ENCODE measurements at places on chromosomes 2 and 18. TPM values are rescaled to one million over a fixed set of nuclear protein-coding genes. Genes with fewer than 3 reads are reported as not detected.

The ST8SIA3 gene
- not detected for polyA plus RNA-seq

The SPOPL gene
- polyA plus RNA-seq, result 26.6 TPM

The COL4A4 gene
- polyA plus RNA-seq, result 65.3 TPM

The GRB14 gene
- polyA plus RNA-seq, result 60.9 TPM

The LIPG gene
- polyA plus RNA-seq, result 58.8 TPM

The CHAC2 gene
- 5.2 TPM for polyA plus RNA-seq

The TGFA gene
- polyA plus RNA-seq, result 16.2 TPM

The ELOA2 gene
- polyA plus RNA-seq, result not detected

The POTEC gene
- polyA plus RNA-seq, result not detected

The DNAH6 gene
- polyA plus RNA-seq, result 3.0 TPM

DNA sequence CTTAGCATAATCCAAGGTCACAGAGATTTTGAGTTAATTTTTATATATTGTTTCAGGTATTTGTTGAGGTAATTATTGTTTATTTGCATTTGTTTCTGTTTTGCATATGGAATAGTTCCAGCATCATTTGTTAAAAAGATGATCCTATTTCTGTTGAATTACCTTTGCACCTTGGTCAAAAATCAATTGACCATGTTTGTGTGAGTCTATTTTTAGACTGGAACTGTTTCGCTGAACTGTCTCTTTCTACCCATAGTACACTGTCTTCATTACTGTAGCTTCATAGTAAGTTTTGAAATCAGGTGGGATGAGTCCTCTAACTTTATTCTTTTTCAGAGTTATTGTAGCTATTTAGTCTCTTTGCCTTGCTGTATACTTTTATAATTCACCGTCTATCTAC is 28.9 kb upstream of the RAMP1 start:
- no peak for DNase-seq

DNA sequence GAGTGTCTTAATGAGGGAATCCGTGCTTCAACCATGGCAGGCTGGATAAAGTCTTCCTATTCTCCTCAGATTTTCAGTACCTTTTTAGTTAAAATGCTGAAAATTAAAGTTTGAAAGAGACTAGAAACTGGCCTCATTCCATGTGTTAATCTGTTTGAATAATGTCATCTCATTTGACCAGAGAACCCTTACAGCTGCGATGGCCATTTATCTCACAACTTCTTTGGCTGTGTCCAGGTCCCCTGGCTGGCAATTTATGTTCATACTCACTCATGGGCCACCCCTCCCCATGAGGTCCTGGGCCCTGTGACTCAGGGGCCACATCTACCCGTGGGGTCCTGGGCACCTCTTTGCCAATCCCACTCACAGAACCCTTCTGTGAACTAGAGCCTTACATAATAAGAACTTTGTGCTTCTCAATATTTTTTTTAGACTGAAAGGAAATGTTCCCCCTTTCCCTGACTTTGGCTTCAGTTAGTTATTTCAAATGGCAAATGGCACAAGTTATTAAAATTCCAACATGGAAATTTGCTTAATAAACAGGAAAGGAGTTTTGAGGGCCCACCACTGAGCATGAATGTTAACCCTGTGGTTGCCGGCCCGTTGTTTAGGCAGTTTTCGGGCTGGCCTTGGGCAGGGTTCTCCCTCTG is 134.6 kb downstream of the UXS1 start:
- DNase-seq, result no peak

- no peak for DNase-seq
Observed at GRCh38 chr2:144541396-144541795, 21.5 kb upstream of the ZEB2 start.

DNA sequence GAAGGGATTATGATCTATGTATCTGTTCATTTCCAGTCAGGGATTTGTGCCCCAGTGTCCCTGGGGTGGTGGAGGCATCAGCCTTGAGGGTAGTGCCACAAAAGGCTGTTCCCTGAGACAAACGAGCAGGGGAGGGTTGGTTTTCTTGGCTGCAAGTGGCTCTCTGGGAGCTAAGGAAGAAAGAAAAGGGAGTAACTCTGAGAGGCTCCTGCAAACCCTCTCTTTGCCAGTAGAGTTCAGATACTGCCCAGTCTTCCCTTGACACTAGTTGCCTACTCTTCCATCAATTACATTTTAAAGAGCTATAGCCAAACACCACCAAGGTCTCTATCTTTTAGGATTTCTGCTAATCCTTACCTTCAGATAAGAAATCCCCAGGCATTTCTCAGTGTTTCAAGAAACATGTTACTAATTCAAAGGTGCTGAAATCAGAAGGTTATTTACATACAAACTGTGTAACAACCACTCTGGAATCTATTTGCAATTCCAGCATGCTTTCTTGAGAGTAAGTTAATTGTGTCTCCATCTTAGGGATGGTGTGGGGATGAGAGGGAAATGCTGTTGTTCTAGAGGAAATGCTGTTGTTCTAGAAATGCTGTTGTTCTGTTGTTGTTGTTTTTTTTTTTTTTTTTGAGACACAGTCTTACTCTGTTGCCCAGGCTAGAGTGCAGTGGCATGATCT is 18.7 kb upstream of the KCTD1 start:
- no peak for DNase-seq

- no peak for DNase-seq
Observed at GRCh38 chr2:8604262-8604661, 77.6 kb upstream of the ID2 start.

GRCh38 chr2:133766164-133766832 is 198.0 kb upstream of the NCKAP5 start:
- no peak for DNase-seq

- no peak for DNase-seq
Observed at GRCh38 chr2:120966510-120967254, 231.0 kb downstream of the GLI2 start.

GRCh38 chr2:176418768-176419167 is 149.5 kb downstream of the MTX2 start:
- no peak for DNase-seq

GRCh38 chr18:55608497-55608896 is 20.5 kb upstream of the TCF4 start:
- DNase-seq, result no peak

GRCh38 chr2:20205915-20206524 is 18.9 kb downstream of the SDC1 start:
- DNase-seq, result no peak

DNA sequence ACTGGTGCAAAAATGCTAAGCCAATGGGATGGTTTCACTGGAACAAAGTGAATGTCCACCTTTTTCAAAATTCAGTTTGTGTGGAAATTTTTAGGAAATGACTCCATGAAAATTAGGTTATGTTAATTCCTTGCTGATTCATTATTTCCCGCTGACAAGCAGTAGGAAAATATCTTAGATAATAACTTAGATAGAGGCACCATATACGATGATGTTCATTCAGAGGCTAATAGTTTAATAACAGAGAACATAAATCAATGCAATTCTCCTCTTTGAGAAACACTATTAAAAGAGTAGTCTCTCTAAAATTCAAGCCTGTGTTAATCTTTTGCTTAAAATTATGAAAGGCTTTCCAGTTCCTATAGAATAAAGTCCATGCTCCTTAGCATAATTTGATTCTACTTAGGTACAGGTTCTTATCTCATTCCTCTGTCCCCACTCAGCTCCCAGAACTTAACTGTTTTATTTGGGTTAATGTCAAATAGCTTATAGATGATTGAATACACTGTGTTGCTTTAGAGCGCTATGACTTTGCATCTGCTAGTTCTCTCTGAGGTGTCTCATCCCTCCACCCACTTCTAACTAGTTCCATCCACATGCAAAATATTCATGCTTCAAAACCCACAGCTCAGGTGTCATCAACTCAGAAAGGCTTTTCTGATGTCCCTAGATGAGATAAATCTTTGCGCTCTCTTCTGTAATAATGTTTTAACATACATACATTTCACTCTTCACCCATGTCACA is 503.6 kb downstream of the ERBB4 start:
- no peak for DNase-seq

GRCh38 chr2:16406496-16407289 is 258.9 kb downstream of the CYRIA start:
- no peak for DNase-seq

DNA sequence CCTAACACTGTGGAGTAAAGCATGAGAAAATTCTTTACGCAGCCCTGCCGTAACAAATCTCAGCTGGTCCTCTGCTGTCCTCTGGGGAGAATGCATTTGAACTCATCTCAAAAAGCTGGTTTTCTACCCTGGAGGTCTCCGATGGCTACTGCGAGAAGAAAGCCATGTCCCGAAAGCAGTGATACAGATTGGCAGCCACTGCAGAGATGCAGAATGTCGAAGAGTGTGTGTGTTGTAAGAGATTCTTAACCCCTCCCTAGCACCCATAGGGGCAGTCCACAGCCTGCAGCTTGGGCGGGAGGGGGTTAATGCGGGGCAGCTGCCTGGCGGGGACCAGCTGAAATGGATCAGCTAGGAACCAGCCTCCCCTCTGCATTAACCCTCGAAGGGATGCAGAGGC is 235.9 kb downstream of the ZNF516 start:
- no peak for DNase-seq

GRCh38 chr2:64405581-64406406 is 48.2 kb upstream of the LGALSL start:
- no peak for DNase-seq

- DNase-seq, result no peak
Observed at GRCh38 chr2:241108271-241109209, 6.5 kb upstream of the MTERF4 start.

DNA sequence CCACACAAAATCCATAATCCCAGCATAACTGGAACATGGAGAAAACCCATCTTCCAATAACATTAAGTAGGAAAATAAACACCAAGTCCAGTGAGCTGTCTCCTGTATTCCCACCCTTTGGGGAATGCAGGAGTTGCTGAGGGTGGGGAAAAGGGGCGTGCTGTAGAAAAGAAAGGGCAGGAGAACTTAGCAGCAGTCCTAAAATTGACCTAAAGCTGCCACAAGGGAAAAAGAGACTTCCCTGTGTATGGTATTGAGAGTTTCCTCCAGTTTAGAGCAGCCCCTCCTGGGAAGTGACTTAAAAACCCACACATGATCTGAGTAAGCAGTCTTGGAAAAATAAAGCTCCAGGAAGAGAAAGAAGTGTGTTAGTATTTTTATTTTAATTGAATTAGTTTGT is 428.8 kb downstream of the THSD7B start:
- DNase-seq, result no peak

DNA sequence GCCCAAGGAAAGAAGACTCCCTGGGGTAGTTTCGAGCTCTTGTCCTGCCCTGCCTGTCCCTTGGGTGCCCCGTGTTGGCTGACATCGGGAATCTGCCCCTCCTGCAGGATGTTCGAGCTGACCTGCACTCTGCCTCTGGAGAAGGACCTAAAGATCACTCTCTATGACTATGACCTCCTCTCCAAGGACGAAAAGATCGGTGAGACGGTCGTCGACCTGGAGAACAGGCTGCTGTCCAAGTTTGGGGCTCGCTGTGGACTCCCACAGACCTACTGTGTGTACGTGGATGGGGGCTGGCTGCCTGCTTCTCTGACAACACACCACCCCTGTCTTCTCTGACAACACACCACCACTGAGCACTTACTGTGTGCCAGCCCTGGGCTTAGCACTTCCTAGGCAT is 210.8 kb downstream of the DYSF start:
- no peak for DNase-seq

GRCh38 chr2:167581961-167582574 is 665.3 kb downstream of the STK39 start:
- no peak for DNase-seq

GRCh38 chr18:60892855-60893254 is 440.4 kb upstream of the CDH20 start:
- no peak for DNase-seq

DNA sequence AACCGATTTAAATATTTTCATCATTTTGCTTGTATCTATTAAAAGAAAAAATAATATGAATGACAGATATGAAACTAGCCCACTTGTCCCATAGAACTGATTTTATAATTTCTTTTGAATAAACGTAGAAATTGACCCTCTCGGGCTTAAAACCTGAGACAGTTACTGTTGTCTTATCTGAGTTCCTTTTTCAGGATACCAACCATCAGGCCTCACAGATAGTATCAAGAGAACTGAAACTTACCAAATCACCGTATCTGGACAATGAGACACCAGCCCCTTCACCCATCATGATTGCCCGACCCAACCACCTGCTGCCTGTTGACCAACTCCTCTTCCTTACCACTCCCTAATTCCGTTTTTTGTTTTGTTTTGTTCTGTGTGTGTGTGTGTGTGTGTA is 53.7 kb downstream of the LCLAT1 start:
- no peak for DNase-seq
